ENCODE measurements at places on chromosomes 5 and 9. TPM values are rescaled to one million over a fixed set of nuclear protein-coding genes. Genes with fewer than 3 reads are reported as not detected.

The PRRX2 gene
- 2.3 TPM for total RNA-seq

The MRPL50 gene
- 15.4 TPM for total RNA-seq

The ZNF462 gene
- 259 TPM for total RNA-seq

The DNAH5 gene
- total RNA-seq: 0.20 TPM

The CNTFR gene
- total RNA-seq: 170 TPM

The C5orf63 gene
- 11.8 TPM for total RNA-seq

The NUDT12 gene
- total RNA-seq: 10.9 TPM
